ENCODE measurements at places on chromosomes 12 and 14.

DNA sequence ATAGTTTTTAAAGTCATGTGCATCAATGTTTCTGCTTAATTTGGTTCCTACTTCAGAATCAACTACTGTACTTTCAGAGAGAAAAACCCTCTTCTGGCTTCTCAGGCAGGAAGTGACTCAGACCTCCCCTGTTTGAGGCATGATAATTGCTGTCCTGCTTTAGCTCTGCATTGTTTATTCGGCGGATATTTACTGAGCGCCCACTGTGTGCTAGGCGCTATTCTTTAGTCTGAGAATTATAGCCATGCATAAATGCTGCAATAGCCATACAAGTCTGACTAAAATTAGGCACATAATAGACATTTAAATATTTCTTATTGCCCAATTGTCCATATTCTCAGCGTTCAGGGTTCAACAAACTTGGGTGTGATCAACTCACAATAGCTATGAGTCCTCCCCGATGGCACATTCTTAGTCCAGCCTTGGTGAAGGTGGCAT, 6.1 kb upstream of the AMIGO2 start:
- DNase-seq, result no peak

DNA sequence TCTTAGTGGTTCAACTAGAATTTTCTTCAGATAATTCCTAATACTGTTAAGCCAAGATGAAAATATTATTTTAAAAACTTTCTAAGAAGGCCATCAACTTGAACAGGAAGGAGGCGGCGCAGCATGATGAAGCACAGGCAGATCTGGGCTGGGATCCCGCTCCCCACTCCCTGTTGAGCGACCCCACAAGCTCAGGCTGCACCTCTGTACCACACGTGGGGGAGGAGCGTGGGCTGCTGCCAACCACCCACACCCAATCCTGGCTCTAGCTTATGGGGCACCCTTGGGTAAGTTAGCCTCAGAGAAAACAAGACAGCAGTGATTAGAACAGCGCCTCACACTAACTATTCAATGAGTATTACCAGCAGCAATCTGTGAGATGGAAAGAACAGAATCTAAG, 6.0 kb downstream of the MTERF2 start:
- DNase-seq, result no peak

DNA sequence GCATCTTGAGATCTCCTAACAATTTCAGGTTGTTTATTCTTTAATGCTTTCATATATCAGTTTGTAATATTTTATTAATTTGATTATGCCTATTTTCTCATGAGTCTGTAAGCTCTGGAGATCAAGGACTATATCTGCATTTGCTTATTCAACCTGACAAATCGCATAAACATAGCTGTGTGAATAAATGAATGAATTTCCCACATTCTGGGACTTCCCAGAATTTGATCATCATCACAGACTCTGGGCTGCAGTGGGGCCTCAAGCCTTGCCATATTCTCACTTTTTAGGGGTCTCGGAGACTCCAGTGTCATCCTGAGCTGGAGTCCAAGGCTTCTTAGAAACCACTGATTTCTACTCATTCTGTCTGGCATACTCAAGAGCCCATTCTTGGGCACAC, 180.5 kb downstream of the DAD1 start:
- DNase-seq, result no peak

DNA sequence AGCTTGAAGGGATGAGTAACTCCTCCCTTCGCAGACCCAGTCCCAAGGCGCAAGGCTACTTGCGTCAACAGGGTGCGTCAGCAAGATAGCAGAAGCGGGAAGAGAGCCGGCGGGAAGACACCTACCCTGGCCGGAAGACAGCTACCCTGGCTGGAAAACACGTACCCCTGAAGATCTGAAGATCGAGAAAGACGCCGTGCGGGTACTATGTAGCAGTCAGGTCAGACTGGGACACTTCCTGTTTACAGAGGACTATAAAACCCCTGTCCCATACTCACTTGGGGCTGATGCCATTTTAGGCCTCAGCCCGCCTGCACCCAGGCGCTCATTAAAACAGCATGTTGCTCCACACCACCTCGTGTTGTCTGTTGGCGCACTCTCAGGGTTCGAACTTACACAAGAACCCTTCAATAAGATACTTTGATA, 80.9 kb downstream of the ABCD2 start:
- DNase-seq, result no peak

DNA sequence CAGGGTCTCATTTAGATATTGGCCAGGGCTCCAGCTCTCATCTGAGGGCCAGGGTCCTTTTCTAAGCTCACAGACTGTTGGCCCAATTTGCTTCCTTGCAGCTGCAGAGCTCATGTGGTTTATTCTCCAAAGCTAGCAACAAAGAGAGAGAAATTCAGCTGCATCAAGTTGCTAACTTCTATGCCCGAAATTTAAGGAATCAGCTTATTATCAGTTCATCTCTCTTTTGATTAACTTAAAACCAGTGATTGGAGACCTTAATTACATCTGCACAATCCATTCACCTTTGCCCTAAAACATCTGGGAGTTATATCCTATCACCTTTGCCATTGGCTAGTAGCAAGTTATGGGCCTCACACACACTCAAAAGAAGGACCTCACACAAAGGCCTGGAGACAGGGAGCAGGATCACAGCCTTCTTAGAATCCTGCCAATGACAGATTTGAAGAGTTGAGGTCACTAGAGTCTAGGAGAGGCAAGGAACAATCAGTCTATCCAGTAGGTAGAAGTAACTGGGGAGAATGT, 258.8 kb upstream of the GARIN6 start:
- no peak for DNase-seq

GRCh38 chr12:31323391-31324115, 2.4 kb downstream of the SINHCAF start:
- no peak for DNase-seq

DNA sequence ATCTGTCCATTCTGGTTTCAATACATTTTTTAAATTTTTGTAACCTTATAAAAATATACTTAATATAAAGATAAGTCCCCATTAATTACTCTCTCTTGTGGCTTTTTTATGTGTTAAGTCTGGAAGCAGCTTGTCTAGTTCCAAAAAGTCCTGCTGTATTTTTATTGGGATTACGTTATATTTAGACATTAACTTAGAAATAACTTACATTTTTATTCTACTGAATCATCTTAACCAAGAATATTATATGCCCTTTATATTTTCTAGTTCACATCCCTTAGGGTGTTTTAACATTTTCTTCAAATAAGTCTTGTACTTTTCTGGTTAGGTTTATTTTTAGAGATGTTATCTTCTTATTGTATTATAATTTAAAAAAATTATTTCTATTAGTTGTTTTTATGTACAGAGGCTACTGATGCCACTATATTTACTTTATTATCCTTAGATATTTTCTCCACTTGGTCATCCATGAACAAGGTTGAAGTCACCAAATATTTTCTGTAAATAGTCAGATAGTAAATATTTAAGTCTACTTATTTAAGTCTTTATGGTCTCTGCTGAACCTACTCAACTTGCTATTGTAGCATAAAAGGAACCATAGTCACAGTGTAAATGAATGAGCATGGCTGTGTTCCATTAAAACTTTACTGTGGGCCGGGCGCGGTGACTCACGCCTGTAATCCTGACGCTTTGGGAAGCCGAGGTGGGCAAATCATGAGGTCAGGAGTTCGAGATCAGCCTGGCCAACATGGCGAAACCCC, 132.4 kb upstream of the NEDD1 start:
- no peak for DNase-seq

DNA sequence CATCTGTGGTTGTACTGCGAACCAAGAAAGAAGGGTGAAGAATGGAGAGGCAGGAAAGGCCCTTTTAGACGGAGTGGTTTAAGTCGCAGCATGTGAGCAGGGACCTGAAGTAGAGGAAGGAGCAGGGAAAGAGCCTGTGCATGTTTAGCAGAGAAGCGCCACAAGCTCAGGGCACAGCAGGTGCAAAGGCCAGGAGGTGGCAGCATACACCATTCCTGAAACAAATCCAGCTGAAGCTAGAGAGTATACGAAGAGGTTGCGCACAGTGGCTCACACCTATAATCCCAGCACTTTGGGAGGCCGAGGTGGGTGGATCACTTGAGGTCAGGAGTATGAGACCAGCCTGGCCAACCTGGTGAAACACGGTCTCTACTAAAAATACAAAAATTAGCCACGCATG, 49.9 kb downstream of the HELB start:
- peak; percentile 59 for DNase-seq
